LNCaP clone FGC (cell line): ENCODE measurements at places on chromosomes 5 and 9.
A peak's percentile ranks its signal among the peaks of the same experiment; 100 is the strongest.

DNA sequence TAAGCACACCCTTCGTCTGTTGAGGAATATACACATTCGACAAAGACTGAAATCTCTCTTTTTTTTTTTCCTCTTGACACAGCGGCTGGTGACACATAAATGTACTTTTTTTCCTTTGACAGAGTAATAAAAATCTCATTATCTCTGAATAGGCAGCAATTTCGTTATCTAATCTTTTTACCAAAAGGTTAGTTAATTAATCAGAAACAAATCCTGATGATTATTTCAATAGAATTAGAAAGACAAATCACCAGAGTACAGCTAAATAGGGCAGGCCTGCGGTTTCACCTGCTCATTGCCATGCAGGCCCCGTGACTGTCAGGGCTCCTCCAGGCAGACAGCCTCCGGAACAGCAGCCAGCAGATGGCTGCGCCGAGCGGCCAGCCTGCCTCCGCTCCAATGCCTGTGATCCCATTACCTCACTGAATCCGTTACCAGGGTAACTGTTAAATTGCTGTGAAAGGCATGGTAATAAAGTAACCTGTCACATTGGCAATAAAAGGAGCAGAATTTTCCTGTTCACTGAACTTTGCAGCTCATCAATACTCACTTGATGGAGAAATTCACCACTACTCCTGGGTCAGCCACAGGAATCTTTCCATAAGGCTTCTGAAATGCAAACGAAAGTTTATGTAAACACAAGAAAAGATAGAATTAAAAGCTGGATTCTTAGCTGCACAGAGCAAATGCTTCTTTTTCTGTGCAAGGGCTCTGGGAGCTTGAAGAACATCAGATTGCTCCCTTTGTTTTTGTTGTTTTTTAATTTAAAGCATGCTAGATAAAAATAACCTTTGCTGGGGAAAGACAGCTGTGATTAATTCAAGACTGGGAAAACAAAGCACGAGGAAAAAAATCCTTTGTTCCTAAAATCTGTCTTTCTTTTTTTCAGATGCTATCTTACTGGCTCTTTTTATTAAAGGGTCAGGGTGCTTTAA lies 666.4 kb upstream of the ZNF608 start:
- DNase-seq: no peak

DNA sequence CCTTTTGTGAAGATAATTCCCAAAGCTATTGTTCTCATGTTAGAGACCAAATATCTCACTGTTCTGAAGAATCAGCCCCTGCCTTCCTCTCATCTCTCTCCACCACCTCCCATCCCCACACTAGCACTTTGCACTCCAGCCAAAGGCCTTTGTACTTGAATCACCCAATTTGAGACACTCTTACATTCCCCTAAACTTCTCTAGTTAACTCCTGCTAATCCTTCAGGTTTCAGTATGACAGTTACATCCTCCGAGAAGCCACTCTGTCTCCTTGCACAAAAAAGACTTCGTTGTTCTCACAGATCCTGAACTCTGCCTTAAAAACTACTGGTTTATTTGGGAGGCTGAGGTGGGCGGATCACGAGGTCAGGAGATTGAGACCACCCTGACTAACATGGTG lies 227.5 kb downstream of the PIK3R1 start:
- no peak for DNase-seq

DNA sequence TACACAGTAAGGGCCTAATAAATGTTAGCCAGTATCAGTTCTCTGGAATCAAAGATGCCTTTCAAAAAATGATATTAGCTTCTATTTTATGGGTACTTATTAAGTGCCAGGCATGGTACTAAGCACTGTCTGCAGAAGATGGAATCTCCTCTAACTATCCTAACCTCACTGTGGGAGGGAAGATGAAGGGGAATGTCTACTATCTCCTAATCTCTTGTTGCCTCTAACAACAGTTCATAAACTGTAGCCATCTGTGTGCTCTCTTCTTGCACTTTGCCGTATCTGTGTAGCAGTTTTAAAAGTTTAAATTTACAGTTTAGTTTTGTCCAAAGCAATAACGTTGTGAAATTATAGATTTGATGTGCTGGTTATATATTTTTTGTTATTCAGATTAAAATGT lies 99.6 kb upstream of the CCDC112 start:
- no peak for DNase-seq

- no peak for DNase-seq
Observed at GRCh38 chr5:94754824-94755223, 136.4 kb downstream of the SLF1 start.

- DNase-seq: peak; percentile 22
Observed at GRCh38 chr9:135085830-135086546, 1.5 kb upstream of the OLFM1 start.

GRCh38 chr5:175377816-175378215 lies 66.2 kb downstream of the DRD1 start:
- DNase-seq: no peak

GRCh38 chr5:112254303-112254702 lies 164.8 kb downstream of the EPB41L4A start:
- DNase-seq: no peak

DNA sequence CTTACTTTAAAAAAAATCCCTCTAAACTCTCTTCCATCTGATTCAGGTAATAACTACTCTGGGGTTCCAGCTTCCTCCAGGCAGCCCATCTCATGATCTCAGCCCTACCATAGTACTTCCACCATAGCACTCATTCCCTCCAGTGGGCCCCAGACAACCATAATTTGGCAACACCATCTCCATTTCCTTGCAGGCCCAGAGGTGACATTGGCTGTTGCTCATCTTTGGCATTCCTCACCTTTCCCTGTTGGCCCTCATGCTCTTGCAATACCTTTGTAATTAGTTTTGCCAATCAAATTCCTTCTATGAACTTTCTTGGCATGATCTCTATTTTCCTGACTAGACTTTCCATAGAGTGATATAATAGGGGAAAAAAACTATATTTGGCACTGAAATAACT lies 60.1 kb downstream of the TAF11L14 start:
- no peak for DNase-seq

DNA sequence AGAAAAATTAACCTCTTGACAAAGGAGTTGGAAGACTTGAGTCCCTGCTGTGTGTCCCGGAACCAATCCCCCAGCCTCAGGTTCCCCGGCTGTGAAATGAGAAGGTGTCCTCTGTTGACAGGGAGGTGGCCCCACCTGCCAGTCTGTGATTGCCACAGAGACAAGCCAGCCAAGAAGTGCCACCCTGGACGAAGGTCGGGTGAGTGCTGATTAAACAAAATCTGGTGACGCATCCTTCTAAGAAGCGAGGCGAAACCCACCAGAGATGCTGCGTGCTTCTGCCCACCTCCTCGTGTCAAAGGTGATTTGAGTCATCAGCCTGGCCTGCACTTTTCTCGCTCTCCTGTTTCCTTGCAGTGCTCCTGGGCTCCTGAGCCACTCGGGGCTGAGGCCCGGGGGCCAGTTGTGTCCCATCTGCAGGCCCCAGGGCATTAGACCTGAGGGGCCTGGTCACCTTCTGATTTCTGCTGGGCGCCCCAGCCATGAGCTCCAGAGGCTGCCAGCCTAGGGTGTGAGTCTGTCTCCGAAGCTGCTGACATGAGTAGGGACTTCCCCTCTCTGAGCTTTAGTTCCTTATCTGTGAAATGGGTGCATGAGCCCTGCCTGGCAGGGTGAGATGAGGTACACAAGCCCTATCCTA lies 28.7 kb downstream of the NEK6 start:
- DNase-seq: no peak

- DNase-seq: no peak
Observed at GRCh38 chr9:130292106-130292505, 26.5 kb downstream of the HMCN2 start.

- no peak for DNase-seq
Observed at GRCh38 chr9:761176-761792, 80.2 kb upstream of the DMRT1 start.

- no peak for DNase-seq
Observed at GRCh38 chr9:5651246-5651645, 22.3 kb downstream of the RIC1 start.

DNA sequence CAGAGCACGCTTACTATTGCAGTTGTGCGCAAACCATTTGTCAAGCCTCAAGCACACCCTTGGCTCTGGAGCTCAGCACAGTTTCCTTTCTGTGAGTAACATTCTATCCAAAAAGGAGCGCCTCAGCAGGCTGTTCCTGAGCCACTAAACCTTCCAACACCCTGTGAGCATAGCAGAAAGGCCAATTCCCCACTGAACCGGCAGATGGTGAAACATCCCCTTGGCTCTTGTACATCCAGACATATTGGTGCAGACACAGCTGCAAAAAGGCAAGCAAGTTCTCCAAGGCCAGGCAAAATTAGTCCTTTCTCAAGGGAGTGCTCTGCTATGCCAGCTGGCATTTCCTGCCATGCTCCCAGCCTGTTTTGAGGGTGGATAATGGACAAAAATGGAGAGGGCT lies 44.1 kb upstream of the CEMIP2 start:
- no peak for DNase-seq
